NCI-H2029 (cell line): ENCODE measurements at places on chromosomes 5 and 9.
A peak's percentile ranks its signal among the peaks of the same experiment; 100 is the strongest.

GRCh38 chr9:70954126-70954525 is 167.3 kb downstream of the TRPM3 start:
- DNase-seq, result no peak

- DNase-seq, result peak; percentile 41
Measured at GRCh38 chr5:143931476-143931875, 119.5 kb downstream of the HMHB1 start.

DNA sequence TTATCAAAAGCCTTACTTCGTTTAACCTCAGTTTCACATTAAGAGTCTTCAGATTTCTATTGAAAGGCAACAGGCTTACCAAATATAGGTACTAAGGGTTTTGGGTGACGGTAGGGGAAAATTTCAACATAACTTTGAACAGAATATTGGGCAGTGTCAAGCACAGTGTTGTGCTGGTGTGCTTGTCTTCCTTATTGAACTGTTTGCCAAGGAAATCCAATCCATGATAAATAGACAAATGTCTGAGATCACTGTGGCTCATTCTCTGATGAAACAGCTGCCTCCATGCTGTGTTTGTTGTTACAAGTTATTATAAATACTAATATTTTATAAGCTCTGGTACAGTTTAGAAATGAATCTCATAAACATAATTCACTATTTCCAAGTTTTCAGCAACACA is 730.1 kb downstream of the NR2F1-AS1 start:
- DNase-seq, result peak; percentile 45

DNA sequence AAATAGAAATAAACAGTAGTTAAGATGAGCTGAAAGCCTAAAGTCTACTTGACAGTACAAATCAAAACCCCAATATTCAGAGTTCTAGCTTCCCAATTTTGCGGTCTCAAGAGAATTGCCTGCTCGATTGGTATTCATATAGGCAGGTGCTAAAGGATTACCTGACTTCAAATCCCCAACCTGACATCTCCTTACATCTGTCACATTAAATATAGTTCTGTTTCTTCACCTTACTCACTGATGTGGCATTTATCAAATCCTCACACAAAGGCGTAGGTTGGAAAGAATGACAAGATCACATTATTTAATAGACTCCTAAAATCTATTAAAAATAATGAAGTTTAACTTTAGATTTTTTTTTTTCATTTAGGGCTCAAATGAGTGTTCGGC is 72.8 kb upstream of the ANKH start:
- DNase-seq, result no peak

DNA sequence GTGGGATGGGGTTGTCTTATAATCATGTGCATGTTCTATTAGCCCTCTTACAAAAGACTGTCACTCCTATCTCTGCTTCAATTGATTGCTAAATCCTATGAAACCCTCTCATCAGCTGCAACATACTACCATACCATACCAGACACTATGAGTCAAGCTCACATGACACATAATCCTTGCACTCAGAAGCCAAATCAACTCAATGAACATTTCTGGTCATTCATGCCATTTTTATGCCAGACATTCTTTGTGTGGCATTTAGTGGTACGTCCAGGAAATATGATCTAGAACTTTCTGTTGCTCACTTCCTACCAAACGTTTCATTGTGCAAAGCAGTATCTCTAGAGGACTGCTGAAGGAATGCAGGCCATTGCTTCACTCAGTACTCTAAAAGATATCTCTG is 159.2 kb upstream of the GNA14 start:
- no peak for DNase-seq

DNA sequence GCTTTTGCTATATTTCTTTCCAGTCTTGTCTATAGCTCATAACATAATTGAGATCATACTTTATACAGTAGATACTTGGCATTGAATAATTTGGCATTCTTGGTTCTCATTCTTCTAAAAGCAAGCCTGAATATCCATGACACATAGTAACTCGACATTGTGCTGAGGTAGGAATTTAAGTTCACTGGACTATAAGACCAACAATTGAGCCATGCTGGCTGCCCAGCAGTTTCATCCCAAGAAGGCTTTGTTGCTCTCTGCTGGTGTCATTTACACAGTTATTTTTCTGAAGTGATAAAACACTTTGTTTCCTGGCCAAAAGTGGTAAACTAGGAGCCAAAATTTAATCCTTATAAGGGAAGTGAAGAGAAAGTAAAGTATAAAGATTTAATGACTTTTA is 192.0 kb downstream of the ADAMTSL1 start:
- DNase-seq, result no peak

- peak; percentile 62 for DNase-seq
Measured at GRCh38 chr9:129412814-129413536, 207.9 kb downstream of the C9orf50 start.

DNA sequence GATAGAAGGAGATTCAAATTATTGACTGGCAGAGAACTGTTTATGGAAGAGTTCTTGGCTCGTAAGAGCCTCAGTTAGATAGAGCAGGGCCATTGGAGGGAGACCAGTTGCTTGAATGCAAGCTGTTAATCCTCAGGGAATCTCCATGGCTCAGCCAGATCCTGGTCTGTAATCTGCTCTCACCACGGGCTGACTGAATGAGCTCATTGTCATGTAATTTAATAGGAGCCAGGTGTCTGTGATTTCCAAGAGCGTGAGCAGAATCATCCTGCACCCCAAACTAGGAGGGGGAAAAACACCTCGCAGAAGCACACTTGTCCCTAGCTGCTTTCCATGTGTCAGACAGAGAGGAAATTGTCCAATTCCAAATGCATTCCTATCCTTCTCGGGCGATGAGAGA is 19.1 kb upstream of the KCNMB1 start:
- no peak for DNase-seq

DNA sequence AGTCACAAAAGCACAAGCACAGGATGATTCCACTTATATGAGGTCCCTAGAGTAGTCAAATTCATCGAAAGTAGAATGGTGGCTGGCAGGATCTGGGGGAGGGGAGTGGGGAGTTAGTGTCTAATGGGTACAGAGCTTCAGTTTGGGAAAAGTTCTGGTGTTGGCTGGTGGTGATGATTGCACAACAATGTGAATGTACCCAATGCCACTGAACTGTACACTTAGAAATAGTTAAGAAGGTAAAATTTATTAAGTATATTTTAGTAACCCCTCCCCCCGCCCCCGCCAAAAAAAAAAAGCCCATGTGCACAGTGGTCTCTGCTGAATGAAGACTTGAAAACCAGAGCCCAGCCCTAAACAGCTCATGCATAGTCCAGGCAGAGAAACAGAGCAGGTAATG is 24.8 kb upstream of the GTF3C5 start:
- no peak for DNase-seq

DNA sequence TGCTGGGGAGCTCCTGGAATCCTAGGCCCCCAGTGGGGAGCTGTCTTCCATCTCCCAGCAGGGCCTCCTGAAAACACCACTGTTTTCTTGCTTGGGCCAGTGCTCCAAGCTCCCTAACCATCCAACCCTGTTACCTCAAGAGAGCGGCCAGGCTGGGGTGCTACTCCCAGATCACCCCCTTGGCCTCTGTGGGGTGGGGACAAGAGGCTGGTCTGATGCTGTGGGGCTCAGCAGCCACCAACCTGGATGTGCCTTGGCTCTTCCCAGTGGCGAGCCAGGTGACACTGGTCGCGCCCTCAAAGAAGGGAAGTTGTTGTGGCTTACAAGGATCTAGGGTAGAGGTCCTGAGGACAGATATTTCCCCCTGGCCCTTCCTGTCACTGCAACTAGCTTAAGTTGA is 49.0 kb downstream of the SECISBP2 start:
- no peak for DNase-seq

DNA sequence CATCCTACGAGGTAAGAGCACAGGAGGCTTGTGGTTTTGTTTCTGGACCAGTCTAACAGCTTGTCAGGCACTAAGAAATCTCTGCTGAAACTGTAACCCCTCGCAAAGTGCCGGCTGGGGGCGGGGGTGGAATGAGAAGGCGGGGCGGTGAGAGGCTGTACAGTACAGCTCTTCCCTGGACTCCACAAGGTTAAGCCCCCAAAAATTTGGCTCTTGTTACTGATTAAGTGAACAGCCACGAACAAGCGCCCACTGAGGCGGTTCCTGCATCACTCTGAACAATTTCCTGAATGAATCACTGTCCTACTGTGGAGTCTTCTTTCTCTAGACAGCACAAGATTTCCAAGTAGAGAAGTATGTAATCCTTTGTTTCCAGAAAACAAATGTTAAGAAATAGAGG is 6.8 kb downstream of the FBP2 start:
- DNase-seq, result no peak

GRCh38 chr5:67903121-67903520 is 312.4 kb upstream of the PIK3R1 start:
- no peak for DNase-seq

GRCh38 chr9:22206833-22207232 is 197.7 kb upstream of the CDKN2B start:
- no peak for DNase-seq

DNA sequence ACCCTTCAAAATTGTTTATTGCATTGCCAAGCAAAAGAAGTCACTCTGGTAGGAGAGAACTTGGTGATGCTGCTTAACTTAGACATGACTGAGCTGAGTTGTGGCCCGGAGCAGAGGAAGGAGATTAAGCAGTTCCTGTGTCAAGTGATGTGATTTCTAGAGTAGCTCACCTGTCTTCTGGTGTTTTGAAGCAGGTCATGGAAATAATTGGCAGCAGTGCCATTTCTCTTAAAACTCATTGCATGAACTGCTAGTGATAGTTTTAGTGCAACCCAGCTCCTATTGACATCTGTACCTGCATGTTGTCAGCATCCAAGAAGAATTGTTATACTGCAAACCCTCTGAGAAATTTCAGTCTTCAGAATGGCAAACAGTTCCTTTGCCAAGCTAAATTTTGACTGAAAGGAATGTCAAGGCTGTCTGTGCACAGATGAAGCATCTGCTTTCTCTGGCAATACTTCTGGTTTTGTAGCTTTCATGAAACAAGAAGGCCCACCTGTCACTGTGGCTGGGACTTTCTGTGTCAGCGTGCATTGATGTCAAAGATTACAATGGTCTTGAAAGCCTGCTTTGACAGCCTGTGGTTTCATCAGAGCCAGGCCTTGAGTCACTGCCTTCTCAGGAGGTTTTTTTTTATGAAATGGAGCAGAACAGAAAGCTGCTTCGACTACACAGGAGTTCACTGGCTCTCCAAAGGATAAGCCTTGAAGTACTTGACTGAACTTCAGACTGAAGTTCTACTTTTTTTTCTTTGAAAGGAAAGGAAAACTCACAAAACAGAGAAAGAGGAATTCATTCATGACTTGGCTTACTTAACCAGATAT is 90.6 kb downstream of the RALGPS1 start:
- DNase-seq, result no peak

- no peak for DNase-seq
Measured at GRCh38 chr5:135246605-135246922, 152.5 kb downstream of the MACROH2A1 start.

GRCh38 chr5:106127341-106127781 is 1543.4 kb downstream of the EFNA5 start:
- DNase-seq, result no peak
